ENCODE measurements at places on chromosomes 3 and 15. TPM values are rescaled to one million over a fixed set of nuclear protein-coding genes. Genes with fewer than 3 reads are reported as not detected.

DNA sequence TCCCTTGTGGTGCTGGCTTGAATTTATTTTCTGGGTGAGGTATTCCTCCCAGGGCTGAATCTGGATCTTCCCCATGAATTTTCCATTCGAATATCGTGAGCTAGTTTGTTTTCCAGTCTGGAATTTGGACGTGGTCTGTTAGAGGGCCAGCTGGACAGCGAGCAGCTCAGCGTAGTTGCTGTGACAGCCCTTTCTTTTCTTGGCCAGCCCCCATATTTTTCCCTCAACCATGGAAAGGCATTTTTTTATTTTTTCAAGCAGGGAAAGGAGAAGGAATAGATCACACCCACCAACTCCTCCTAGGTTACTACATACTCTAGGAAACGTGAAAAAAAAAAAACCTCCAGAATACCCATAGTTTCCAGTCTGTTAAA lies 152.0 kb downstream of the KLHL25 start:
- no peak for DNase-seq

- DNase-seq, result no peak
Measured at GRCh38 chr15:63715818-63716217, 117.9 kb downstream of the HERC1 start.

- DNase-seq, result no peak
Measured at GRCh38 chr15:51647128-51647562, 24.6 kb upstream of the DMXL2 start.

FAM107A gene
- not detected for total RNA-seq

TM4SF1 gene
- total RNA-seq, result 0.83 TPM

All from activated CD4-positive, alpha-beta memory T cell treated with anti-CD3 and anti-CD28 coated beads for 36 hours (primary cell).